ENCODE measurements at places on chromosomes 7 and 10.

GRCh38 chr7:27193335-27194001 lies 6.4 kb downstream of the HOXA13 start:
- DNase-seq = no peak

- DNase-seq = no peak
These were observed 64.2 kb upstream of the SVIL start for GRCh38 chr10:29698773-29699490.

DNA sequence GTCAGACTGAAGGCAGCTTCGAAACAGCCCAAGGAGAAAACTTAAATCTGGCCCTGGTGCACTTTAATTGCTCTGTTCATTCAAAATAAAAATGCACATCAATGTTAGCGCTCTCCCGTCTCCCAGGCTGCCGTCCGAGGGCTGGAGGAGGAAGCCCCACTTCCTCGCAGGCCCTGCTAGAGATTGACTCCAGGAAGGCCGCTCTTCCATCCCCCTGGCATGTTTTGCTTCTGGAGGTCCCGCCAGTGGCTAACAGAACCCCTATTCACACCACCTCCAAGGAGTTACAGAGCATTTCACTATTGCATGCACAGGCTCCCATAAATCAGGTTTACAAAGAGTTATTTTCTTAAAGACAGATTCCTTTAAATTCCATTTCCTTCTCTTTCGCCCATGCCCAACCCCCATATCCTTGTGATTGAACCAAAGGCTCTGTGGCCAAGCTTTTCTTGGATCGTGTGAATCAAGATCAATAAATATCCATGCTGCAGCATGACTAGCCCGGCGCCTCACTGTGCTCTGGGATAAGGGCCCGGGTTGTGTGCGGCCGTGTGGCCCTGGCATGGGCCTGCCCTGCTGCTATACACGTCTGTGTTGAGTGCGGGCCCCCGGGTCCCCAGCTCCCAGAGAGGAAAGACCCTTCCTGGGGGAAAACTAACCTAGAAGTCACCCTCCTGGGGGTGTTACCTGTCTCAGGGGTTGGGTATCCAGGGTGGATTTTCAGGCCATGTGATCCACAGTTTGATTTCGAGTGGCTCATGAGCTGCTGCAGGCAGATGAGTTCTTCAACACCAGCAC lies 118.7 kb upstream of the GDF10 start:
- no peak for DNase-seq

DNA sequence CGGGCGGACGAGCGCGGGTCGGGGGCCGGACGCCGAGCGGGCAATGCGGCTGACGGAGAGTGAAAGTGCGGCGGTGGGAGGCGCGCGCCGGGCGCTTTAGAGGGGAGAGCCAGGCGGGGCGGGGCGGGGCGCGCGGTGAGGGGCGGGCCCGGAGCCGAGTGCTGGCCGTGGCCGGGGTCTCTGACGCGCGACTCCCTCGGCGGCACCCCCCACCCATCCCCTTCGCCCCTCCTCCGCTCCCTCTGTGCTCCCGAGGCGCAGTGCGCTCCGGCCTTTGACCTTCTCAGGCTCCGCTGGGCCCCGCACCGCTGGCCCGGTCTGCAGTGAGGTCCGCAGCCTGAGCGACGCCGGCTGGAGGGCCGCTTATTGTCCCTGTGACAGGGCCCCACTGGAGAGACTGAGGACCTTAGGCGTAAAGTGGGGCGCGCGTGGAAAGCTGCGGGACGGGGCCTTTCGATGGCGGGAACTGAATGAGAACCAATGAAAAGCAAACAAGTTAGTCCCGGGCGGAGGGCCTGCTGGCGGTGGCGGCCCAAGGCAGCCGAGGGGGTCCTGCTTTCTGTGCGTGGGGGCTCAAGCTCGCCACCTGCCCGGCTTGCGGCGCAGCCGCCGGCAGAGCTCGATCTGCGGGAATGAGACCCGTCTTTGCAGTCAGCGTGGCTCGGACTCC lies at the start of gene CXCL12:
CXCL12 (minus strand) TSS at position 72 of the 670 bp plus-strand sequence. CDS start 92 bp downstream, outside the sequence.
- no peak for DNase-seq

- no peak for DNase-seq
These were observed 129.2 kb downstream of the SRI start for GRCh38 chr7:88090671-88091070.

DNA sequence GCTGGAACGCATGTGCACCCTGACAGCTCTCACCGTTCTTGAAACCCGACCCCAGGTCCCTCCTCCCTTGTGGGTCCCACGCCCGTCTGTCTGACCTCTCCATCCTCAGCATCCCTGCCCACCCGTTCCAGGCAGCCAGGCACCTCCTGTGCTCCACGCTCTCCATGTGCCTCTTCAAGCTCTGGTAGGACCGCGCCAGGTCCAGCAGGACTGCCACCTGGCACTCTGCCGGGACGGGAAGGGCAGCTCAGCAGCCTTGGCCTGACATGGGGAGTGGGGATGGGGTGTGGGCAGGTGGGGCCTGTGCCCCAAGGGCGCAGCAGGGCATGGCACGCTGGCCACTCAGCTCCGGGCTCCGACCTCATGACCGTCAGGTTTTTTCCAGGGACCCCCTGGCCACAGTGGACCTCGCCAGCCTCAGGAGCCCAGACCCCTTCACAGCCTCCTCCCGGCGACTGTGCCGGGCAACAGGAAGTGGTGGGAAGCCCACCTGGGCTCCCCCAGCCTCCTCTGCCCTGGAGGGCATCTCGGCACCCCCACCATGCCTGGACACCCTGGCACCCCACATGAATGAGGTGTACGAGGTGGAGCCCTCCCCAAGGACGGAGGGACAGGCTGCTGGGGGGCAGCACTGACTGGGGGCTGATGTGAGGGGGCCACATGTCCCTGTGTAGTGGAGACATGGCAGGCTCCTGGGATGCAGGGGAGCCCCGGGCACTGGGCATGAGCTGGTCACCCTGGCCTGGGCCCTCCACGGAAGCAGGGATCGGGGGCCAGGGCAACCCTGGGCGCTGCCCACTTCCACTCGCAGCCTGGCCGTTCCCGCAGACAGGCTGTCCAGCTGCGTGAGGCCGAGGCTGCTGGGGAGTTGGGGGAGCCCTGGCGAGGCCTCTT lies 25.1 kb upstream of the NKX6-2 start:
- DNase-seq = no peak

DNA sequence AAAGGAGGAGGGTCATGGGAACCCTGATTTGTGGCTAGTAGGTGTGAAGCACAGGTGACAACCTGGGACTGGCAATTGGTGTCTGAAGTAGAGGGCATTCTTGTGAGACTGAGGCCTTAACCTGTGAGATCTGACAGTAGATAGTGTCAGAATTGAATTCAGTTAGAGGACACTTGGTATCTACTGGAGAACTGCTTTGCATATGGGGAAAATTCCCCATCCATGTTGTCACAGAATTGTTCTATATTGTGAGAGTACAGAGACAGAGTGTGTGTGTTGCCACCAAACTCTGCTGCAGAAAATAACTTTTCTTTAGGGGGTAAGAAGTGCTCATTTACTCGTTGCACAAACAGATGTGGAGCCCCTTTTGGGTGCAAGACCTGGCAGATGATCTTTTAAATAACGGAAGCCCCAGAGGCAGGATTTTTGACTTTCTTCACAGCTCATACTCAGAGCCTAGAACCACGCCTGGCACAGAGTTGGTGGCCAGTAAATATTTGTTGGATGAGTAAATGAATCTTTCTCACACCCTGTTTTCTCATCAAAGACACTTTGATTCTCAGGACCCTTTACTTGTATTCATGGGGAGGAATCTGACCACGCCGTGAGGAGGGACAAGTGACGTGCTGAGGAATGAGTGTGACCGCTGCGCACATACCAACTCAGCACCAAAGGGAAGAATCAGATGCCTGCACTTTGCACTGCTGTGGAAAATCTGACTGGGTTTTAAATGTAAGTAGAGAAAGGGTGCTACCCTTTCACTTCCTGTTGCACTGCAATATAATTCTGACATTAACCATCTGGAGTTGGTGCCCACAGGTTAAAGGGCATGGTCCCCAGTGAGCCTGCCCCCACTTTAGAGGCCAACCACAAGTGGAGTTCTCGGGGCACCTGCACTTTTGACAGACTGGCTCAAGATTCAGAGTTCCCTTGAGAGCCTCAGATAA lies 39.2 kb upstream of the SDHAF3 start:
- DNase-seq = no peak

GRCh38 chr10:119306514-119306951 lies 99.2 kb downstream of the GRK5 start:
- peak; percentile 50 for DNase-seq

GRCh38 chr10:109451879-109452278 lies 471.4 kb downstream of the XPNPEP1 start:
- DNase-seq = no peak

GRCh38 chr10:52649511-52649910 lies 123.1 kb downstream of the MBL2 start:
- DNase-seq = no peak

DNA sequence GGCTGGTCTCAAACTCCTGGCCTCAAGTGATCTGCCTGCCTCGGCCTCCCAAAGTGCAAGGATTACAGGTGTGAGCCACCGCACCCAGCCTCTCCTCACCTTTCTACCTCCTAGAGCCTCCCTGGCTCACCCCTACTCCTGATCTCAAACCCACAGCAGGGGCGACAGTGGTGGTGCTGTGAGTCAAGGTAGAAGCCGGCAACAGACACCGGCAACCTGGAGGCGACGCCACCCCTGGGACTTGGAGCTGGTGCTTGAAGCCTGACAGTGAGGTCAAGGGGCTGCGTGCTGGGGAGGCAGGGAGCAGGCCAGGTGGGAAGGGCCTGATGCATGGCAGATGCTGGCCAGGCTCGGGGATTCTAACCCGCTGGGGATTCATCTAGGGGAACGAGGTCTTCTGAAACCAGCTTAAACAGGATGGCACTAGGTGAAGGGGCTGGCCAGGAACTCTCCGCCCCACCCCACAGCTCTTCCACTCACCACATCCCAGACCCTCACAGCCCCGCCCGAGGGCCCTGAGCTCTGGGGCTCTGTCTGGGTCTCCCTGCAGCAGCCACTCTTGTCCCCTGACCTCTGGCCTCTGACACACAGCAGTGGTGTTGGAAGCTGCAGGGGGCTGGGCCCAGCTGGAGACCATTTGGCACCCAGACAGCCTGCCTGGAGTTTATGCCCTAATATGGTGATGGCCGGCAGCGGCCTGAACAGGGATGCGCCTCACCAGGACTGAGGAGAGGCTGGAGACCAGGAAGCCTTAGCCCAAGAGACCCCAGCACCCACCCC lies 16.4 kb downstream of the KCNH2 start:
- no peak for DNase-seq

DNA sequence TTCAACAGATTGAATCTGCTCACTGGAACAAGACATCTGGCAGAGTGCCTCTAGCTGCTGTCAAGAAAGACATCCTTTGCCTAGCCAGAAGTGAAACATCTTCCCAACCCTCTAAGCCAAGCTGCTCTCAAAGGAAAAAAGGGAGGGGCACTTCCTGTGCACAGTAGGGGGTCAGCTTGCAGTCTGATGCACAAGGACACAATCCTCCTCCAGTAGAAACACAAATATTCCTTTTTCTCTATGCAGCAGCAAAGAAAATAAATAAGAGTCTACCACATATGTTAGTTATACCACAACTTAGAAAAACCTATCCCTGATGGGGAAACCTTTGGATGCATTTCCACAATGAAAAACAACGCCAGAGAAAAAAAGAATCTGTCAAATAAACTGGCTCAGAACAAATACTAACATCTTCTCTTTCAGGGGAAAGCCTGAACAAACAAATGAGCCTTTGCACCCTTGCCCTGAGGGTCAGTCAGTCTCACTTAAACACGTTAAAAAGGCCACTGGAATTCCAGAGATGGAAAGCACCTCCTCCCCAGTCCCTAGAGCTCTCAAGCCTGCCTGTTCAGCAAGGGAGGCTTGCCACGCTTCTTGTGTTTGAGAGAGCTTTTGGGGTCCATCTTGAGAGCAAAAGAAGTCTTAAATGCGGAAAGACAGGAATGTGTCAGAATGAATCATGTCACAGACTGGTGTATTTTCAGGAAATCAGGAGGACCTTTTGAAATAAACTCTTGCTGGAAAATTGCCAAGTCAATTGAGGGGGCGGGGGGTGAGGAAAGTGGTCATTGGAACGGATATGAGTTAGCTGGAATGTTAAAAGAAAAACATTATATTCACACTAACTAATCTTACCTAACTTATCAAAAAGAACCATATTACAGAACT lies 7.5 kb downstream of the LAMB1 start:
- DNase-seq = no peak

DNA sequence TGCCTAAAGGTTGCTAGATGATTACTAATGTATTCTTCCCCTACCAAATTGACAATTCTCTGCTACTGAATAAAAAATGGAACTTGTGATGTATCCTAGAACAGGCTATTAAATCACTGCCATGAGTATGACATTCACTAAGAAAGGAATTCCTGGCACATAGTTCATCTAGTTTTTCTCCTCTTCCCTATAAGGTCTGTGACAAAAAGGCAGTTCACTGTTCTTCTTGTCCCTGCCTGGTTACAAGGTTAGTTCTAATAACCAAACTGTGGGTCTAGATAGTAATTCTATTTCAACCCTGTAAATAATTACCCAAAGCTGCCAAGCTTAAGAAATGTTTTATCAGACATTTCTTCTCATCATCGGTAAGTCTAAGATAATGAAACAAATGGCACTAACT lies 245.6 kb downstream of the BICC1 start:
- DNase-seq = no peak

DNA sequence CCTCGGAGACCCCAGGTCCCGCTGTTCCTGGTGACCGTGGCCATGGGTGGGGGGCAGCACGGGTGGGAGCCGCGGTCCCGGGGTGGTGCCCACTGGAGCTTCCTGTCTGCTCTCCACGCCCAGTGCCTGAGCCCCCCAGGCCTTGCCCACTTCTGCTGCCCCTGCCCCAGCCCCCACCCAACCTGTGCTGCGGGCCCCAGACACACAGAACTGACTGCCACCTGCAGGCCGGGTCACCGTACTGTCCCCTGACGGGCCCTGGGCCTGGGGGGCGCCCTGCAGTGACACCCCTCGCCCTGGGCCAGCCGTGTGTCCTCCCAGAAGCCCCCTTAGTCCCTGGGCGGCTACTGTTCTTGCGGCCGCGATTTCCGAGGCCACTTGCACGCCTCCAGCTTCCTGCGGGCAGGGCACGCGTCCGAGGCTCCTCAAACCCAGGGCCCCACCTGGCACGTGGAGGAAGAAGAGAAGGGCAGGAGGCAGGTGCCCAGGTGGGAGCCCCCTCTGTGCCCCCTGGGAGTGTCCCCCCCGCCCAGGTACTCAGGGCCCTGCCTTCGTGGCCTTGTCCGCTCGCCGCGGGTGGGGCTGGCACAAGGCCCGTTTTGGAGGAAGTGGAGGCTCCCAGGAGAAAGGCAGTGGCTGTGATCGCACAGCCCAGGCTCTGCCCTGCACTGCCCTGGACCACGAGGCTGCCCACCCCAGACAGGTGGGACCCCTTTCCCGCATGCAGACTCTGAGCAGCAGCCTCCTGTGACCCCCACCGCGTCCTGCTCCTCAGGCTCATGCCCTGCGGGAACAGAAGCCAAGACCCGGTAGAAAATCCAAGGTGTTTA lies 10.4 kb downstream of the TMEM184A start:
- no peak for DNase-seq

Data from activated CD4-positive, CD25-positive, alpha-beta regulatory T cell treated with anti-CD3 and anti-CD28 coated beads, Interleukin-2, amount 50 U/mL, for 16 hours (primary cell).